H1 (cell line): ENCODE measurements at places on chromosomes 1 and 21. TPM values are rescaled to one million over a fixed set of nuclear protein-coding genes. Genes with fewer than 3 reads are reported as not detected.

The TSPAN1 gene
- total RNA-seq: not detected in 2 replicates

The RGS8 gene
- total RNA-seq: 0.13 and 0.29 TPM in 2 replicates

The ARTN gene
- total RNA-seq: 22.7 and 23.3 TPM in 2 replicates

The PEF1 gene
- total RNA-seq: 35.2 and 38.8 TPM in 2 replicates

The GUCA2B gene
- total RNA-seq: not detected in 2 replicates

The UTS2 gene
- not detected in 2 replicates for total RNA-seq

- H3K27ac ChIP-seq: no peak overlapping the region
- H3K4me1 ChIP-seq: no peaks in the 10 kb centered on the region
- no peaks in the 10 kb centered on the region for H3K36me3 ChIP-seq
- DNase-seq: no peak
- no peaks in the 10 kb centered on the region for H3K27me3 ChIP-seq
These were observed 648.9 kb downstream of the KIF26B start for GRCh38 chr1:245803666-245804037.

DNA sequence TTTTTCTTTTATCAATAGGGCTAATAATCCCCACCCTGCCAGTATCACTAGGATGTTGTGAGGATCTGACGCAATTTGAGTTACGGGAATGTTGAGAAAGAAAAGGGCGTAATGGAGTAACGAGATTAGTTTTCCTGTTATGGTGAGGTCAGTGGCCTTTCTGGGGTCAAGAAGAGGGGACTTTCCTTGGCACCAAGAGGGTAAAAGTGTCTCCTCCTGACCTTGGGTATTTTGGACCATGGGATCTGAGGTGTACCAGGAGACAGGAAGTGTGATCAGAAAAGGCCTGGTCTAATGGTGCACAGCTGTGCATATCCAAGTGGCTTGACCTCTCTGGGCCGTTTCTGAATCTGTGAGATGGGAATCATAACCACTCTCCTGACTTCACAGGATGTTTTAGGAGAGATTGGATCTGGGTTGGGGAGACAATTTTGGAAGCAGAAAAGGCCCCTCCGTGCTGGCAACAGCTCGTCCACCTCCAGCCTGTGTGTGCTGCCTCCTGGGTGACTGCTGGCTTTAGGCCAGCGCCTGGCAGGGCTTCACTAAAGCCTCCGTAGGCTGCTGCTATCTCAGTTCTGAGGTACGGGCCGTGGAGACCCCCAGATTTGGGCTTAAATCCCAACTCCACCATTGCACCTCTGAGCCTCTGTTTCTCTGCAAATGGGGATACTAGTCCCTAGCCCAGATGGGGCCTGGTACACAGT, 37.1 kb downstream of the ALPL start:
- H3K4me3 ChIP-seq: no peak overlapping the region
- no peak for DNase-seq
- peaks cover 3% of the 10 kb centered on the region for H3K4me1 ChIP-seq
- H3K27ac ChIP-seq: no peak overlapping the region
- no peaks in the 10 kb centered on the region for H3K36me3 ChIP-seq
